ENCODE measurements at places on chromosomes 2 and 18.

DNA sequence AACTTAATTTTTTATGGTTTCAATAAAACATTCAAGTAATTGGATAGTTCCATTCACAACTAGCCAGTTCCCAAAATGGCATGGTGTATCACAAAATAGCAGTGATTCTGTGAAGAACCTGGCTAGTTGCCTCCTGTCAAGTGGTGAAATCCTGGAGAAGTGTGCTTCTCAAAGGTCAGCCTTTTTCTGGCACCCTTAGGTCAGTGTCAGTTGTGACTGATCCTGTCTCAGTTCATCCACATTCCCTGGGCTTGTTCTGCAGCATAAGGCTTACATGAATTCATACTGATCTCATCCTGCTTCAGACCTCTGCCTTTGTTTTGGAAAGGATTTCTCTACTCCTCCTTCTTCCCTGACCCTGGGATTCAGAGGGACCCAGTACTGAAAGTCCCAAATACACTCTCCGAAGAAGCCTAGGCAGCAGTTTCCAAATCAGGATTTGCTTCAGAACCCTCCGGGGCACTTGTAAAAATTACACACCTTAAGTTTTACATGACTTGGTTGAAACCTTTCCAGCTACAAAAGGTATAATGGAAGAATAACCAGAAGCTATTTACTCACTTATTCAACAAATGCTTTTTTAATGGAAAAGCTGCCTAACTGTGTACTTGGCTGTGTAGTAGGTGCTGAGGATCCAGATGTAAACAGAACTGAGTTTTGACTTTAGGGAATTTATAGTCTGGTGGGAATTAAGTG lies 11.0 kb downstream of the MAP3K20 start:
- no peaks in the 10 kb centered on the region for H3K36me3 ChIP-seq
- DNase-seq, result no peak
- H3K4me3 ChIP-seq, result no peak overlapping the region
- no peak overlapping the region for H3K27ac ChIP-seq

- H3K27ac ChIP-seq, result no peak overlapping the region
- H3K4me1 ChIP-seq, result no peaks in the 10 kb centered on the region
- H3K36me3 ChIP-seq, result peaks cover 2% of the 10 kb centered on the region
- H3K27me3 ChIP-seq, result no peaks in the 10 kb centered on the region
Observed at GRCh38 chr2:8346706-8347430, 335.0 kb upstream of the ID2 start.

DNA sequence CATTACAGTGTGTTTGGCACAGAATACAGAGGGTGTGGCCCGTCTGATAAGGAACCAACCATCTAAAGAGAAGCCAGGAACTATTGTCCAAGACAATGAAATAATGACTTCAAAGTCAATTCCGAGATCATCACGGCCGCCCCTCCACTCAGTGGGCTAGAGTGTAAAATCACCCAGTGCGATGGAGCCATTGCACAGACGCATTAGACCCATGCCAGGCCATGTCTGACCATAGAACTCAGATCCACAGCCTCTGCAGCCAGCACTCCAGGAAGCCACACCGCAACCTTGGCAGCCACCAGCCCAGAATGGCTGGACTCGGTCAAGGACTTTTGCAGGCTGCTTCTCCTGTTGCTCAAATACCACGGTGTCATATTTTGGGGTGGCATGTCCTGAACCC lies 835.7 kb downstream of the DCDC2C start:
- H3K27ac ChIP-seq, result no peak overlapping the region
- H3K4me3 ChIP-seq, result no peak overlapping the region
- H3K4me1 ChIP-seq, result no peaks in the 10 kb centered on the region
- H3K27me3 ChIP-seq, result no peaks in the 10 kb centered on the region
- no peaks in the 10 kb centered on the region for H3K36me3 ChIP-seq

- H3K27ac ChIP-seq, result peak overlapping the region; percentile 3
- H3K4me3 ChIP-seq, result no peak overlapping the region
- DNase-seq, result peak; percentile 88
- H3K4me1 ChIP-seq, result peaks cover 5% of the 10 kb centered on the region
- H3K27me3 ChIP-seq, result no peaks in the 10 kb centered on the region
- no peaks in the 10 kb centered on the region for H3K36me3 ChIP-seq
Observed at GRCh38 chr2:24466871-24467870, 23.9 kb upstream of the NCOA1 start.

GRCh38 chr2:196464311-196464710 lies 175.2 kb upstream of the CCDC150 start:
- H3K27me3 ChIP-seq, result no peaks in the 10 kb centered on the region
- H3K36me3 ChIP-seq, result no peaks in the 10 kb centered on the region
- H3K4me3 ChIP-seq, result no peak overlapping the region
- H3K4me1 ChIP-seq, result no peaks in the 10 kb centered on the region
- no peak overlapping the region for H3K27ac ChIP-seq

Measured in trophoblast cell (in vitro differentiated cells and primary cell).